Fibroblast of lung (primary cell): ENCODE measurements at places on chromosomes 12 and 14. TPM values are rescaled to one million over a fixed set of nuclear protein-coding genes. Genes with fewer than 3 reads are reported as not detected.

The AQP2 gene
- total RNA-seq, result not detected in 2 replicates

DNA sequence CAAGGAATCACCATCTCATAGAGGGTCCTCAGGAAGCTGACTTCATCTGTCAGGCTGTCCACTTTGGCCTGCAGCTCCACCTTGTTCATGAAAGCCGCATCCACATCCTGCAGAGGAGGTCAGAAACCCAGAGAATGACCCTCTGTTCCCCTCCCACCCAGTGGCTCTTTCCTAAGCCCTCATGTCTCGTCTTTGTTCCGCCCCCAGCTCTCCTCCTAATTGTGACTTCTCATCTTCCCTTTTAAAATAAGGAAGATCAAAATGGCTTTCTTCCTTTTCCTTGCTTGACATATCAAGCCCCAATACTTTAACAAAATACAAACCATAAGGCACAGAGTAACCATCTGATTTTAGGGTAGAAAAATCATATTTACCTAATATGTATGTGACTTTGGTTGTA is 4.4 kb downstream of the KRT76 start:
- DNase-seq, result no peak

The PIWIL1 gene
- total RNA-seq, result not detected in 2 replicates

DNA sequence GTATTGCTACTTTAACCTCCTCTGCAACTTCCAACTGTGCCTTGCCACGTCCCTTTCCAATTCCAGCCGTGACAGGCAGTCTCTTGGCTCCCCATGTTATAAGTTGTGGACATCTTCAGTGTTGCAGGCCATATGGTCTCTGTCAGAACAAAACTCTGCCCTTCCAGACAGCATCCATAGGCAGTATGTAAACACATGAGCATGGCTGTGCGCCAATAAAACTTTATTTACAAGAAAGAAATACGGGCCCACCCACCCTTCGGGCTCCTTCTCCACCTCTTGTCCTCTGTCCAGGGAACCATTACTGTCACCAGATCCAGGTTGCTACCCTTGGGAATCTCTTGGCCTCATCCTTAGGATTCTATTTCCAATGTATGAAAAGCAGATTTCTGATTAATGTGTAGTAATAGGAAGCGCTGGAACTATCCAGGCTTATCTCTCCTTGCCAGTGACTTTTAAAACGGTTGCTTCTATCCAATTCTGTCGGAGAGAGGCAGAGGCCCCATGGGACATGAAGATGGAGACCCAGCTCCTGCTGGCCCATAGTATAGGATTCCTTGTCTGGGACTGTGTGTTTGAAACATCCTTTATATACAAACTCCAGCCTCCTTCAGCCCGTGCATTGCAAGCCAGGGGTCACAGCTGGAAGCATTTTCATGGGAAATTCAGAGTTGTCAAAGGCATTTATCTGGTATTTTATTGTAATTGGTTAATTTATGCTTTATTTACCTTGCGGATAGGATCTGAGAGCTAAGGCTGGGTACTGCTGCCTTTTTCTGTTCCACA is 114.4 kb downstream of the ZNF664 start:
- DNase-seq, result peak; percentile 46

DNA sequence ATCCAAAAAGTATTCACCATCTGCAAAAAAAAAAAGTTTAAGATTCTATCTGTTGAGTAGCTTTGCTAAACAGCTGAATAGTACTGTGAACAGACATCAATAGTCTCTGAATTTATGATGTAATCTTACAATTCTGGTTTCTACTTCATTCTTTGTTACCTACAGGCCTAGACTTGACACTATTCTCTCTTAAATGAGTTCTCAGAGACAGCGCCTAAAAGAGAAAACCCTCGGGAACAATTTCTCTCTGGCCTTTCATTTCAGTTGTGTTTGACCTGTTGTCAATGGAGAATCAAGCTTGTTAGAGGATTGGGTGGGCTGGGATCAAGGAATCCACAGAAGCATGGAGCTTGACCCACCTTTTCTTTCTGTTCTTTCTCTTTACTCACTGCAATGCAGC is 5.9 kb upstream of the TWF1 start:
- DNase-seq, result no peak

GRCh38 chr12:53103860-53104305 is 597 bp downstream of the SOAT2 start:
- DNase-seq, result no peak

The CIROP gene
- total RNA-seq, result 0.17 and 1.0 TPM in 2 replicates

GRCh38 chr12:24411948-24412347 is 462.5 kb upstream of the SOX5 start:
- DNase-seq, result no peak

DNA sequence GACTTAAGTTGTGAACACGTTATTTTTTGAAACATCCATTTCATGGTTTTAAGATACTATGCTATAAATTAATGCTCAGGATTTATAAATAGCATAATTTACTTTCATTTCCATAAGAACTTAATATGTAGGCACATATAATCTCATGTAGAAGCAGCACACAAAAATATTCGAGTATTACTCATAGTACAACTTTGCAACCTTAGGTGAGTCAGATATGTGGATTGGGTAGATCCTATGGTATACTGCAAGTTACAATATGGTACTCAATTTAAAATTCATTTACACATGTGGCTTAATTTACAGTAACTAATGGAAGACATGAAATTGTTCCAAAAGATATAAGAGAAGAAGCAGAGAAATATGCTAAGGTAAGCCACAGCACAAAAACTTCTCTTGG is 26.0 kb downstream of the PSMA3 start:
- DNase-seq, result no peak

The BEST3 gene
- not detected in 2 replicates for total RNA-seq
